ENCODE measurements at places on chromosomes 11 and 22. TPM values are rescaled to one million over a fixed set of nuclear protein-coding genes. Genes with fewer than 3 reads are reported as not detected.

The TMPRSS4 gene
- total RNA-seq: not detected

The CHID1 gene
- total RNA-seq: 109 TPM

The CCDC116 gene
- total RNA-seq: 0.51 TPM

GRCh38 chr11:89493431-89493830 is 2.3 kb upstream of the NOX4 start:
- no peak for DNase-seq

GRCh38 chr11:124656774-124657630 is 16.5 kb downstream of the SIAE start:
- DNase-seq: no peak

DNA sequence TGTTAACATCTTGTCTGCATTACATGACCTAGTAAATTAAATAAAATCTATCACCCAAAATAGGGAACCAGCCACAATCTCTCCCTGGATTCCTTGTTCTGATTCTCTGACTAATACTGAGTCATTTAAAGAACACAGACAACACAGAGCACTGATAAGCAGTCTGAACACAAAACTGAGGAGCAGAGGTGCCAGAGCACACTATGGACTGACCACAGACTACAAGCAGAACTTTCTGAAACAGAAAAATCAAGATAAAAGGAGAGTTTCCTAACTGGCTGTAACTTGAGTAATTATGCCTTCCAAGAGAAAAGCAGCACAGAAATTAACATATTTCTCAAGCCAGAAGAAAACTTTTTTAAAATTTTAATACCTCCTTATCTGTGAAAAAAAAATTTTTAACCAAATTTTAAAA is 128.8 kb downstream of the SGSM3 start:
- no peak for DNase-seq

- no peak for DNase-seq
Observed at GRCh38 chr22:37497062-37497599, 10.9 kb upstream of the MFNG start.

The SELENOM gene
- total RNA-seq: 8.2 TPM

DNA sequence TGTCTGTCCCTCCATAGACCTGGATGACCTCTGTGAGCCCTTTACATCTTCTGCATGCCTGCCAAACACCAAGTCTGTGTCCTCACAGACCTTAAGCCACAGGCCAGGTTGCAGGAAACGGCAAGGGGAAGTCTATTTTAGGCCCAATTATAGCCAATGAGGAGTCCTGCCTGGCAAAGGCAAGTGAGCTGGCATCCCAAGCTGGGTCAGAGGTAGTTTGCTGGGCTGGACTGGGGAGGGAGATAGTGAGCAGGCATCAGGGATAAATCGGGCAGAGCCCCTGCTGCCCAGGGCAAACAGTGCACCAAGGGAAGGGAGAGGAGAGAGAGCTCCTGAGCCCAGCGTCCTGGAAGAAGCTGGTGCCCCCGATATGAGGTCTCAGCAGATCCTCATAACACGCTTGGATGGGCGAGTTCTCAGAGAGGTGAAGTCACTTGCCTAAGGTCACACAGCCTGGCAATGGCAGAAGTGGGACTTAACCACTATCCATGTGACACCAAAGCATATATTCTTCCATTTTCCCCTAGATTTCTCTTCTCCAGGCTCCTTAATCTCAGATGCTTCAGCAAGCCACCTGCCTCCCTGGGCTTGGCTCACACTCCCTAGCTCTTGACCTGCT is 3.7 kb upstream of the RELT start:
- DNase-seq: no peak

DNA sequence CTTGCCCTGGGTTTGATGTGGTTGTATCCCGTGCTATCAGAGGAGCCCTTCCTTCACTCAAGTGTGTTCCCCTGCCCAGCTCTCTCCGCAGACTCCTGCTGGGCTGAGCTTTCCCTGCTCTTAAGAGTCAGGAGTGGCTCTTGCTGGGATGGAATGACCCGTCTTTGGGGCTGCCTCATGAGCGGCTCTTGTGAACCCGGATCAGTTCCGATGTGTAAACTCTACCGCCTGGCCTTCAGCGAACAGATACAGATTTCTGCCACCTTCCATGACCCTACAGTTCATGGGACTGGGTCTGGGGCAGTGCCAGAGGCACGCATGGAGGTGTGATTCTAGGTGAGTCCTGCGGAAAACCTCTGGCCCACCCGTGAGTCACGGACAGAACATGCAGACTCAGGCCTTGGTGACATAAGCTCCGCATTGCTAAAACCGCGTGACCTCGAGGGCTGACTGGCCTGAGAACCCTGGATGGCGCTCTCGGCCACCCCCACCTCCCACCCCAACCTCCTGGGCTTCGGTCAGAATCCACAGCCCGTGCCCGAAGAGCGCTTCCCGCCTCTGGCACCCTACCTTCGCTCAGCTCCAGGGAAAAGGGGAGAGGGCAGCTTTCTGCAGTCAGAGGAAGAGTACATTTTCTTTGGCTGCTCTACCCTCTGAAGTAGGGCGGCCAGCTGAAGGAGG is 1.3 kb upstream of the ZBTB16 start:
- no peak for DNase-seq

GRCh38 chr11:17972987-17973386 is 39.9 kb downstream of the SERGEF start:
- no peak for DNase-seq

DNA sequence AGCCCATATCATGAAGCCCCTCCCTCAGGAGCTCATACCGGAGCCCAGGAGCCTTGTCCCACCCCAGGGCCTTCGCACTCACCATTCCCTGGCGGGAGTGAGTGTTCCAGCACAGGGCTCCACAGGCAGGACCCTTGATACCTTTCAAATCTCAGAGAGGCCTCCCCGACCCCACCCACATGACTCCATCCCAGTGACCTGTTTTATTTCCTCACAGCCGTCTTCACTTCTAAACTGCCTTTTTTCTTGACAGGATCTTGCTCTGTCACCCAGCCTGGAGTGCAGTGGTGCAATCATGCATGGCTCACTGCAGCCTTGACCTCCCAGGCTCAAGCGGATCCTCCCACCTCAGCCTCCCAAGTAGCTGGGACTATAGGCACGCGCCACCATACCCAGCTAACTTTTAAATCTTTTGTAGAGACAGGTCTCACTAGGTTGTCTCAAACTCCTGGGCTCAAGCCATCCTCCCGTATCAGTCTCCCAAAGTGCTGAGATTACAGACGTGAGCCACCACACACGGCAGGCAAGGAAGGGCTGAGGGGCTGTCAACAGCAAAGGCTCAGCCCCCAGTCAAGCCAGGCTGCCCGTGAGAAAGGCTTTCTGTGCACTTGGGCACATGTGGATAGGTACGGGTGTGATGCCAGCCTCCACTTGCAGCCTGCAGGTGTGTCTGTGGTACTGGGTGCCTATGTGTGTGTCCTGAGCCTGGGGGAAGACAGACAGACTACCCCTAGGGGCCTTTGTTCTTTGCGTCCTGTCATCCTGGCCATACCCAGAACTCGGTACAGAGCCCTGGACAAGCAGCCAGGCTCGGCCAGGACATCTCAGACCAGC is 9.3 kb downstream of the RPL3 start:
- no peak for DNase-seq

- DNase-seq: no peak
Observed at GRCh38 chr22:46654927-46655595, 34.9 kb downstream of the GRAMD4 start.

The APOA5 gene
- not detected for total RNA-seq

DNA sequence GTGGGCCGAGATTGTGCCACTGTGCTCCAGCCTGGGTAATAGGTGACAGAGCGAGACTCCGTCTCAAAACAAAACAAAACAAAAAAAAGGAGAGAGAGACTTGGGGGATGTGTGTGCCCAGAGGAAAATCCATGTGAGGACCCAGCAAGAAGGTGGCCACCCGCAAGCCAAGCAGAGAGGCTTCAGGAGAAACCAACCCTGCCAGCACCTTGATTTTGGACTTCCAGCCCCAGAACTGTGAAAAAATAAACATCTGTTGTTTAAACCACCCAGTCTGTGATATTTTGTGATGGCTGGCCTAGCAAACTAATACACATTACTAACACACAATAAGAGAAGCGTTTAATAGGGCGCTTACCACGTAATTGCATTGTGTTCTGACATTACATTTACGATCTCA is 21.2 kb downstream of the TXN2 start:
- no peak for DNase-seq

The GPHA2 gene
- not detected for total RNA-seq

DNA sequence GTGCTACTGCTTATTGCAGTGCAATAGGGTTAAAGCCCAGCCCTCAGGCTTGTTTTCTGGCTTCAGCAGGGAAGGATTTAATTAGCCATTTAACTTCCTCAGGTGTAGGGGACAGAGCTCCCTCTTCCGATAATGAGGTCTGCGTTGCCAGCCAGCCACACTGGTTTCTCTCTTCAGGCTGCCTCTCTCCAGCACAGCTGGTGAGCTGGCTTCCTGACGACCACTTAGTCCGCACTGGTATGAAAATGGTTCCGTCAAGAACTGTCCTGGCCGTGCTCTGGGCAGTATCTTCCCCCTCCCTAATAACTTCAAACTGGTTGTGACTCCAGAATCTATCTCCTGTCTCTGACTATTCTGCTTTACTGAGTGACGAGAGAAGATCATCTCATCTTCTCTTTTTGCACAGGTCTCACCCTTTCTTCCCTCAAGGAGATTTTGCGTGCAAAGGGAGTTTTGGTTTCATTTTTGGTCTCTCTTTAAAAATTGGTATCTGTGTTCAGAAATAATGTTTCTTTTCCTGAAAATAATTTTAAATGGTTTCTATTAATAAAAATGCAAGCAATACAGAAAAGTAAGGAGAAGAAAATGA is 49.2 kb downstream of the CNTN5 start:
- DNase-seq: peak; percentile 55

The HEPHL1 gene
- not detected for total RNA-seq

GRCh38 chr11:57668434-57668782 is 494 bp downstream of the ZDHHC5 start:
- no peak for DNase-seq

DNA sequence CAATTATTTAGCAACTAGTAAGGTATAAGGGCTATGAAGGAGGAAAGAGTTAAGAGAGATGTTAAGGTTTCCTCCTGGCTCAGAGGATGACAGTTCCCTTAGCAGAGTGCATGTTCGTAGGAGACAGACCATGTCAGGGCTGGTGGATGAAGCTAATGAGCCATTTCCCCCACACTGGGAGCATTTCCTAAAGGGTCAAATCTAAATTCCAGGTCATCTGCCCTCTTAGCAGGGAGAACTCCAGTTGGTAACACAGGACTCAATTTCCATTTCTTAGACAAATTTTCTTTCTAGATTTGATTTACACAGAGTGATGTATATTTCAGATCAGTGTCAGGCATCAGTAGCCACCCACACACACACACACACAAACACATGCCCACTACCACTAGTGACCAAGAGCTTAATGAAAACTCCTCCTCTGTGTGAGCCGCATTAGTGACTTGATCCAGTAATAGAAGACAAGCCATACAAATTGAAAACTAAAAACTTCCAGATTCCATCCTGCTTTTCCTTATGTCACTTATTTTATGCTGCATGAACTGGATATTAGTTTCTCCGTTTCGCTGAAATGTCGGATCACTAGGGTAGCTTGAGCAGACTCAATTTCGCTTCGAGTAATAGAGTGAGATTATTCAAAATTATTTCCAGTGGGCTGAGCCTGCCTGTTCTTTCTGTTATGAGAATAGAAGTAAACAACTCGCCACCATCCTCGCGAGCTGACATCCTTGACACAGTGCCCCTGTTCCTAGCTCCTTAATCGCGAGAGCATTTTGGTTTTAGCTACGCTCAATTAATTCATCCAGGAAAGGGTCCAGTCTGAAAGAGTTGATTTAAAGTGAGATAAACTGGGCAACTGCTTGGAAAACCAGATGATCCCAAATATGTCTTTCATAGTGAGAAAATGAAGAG is 582.6 kb downstream of the SOX6 start:
- no peak for DNase-seq

DNA sequence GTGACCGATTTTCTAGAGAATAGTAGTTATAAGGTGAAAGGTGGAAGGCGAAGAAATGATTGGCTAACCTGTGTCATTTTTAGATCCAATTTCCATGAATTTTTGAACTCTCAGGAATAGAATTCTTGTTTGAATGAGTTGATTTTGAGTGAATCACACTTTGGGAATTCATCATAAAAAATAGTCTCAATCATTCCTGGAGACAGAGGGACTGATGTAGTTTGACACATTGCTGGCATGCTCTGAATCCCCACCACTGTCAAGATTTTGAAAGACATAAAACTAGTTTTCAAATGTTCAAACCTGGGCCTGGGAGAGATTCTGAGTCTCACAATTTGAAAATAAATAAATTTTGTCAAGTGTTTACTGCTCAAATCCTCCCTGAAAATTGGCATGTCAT is 861.4 kb upstream of the RAG2 start:
- no peak for DNase-seq

The SCN3B gene
- total RNA-seq: not detected

- no peak for DNase-seq
Observed at GRCh38 chr11:132681971-132682370, 850.3 kb downstream of the OPCML start.

The PDE2A gene
- total RNA-seq: 0.33 TPM

The FADS1 gene
- total RNA-seq: 94.7 TPM
